NAMALWA (cell line): ENCODE measurements at places on chromosomes 6 and 20.
A peak's percentile ranks its signal among the peaks of the same experiment; 100 is the strongest.

DNA sequence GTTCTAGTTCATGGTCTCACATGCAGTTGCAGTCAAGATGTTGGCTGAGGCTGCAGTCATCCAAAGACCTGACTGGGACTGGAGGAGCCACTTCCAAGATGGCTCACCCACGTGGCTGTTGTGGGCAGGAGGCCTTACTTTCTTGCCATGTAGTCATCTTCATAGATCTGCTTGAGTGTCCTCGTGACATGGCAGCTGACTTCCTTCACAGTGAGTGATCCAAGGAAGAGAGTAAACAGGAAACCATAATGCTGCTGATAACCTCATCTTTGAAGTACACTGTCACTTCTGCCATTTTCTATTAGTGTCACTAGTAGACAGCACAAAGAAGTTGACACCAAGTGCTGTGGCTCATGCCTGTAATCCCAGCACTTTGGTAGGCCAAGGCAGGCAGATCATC lies 40.1 kb upstream of the AKIRIN2 start:
- peak; percentile 72 for DNase-seq

- DNase-seq = no peak
These were observed 167.3 kb downstream of the MYLK4 start for GRCh38 chr6:2583459-2583858.

DNA sequence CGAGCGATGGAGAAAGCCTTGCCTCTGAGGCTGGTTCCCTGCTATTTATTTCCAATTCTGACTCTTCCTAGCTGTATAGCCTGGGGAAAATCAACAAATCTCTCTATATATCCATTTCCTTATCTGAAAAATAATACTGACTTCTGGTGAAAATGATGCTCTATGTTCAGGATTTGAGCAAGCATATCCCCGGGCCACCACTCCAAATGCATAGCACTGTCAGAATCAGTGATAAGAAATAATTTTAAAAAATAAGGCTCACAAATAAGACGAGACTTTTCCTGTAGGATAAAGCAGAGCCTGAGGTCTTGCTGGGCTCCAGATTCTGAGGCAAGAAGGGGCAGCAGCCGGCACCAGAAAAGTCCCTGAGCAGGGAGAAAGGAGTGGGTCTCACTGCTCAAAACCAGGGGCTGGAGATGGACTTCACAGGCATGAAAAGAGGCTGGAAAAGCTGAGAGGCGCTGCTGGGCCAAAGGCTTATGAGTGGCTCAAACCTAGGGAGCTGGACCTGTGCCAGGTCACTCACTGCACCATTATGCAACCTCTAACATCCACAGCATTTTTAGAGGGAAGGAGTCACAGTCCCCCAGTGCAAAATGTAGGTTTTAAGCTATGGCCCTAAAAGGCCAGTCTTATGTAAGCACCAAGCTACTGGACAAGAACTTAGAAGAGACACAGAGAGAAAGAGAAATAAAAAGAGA lies 48.1 kb upstream of the SLC17A4 start:
- DNase-seq = no peak

DNA sequence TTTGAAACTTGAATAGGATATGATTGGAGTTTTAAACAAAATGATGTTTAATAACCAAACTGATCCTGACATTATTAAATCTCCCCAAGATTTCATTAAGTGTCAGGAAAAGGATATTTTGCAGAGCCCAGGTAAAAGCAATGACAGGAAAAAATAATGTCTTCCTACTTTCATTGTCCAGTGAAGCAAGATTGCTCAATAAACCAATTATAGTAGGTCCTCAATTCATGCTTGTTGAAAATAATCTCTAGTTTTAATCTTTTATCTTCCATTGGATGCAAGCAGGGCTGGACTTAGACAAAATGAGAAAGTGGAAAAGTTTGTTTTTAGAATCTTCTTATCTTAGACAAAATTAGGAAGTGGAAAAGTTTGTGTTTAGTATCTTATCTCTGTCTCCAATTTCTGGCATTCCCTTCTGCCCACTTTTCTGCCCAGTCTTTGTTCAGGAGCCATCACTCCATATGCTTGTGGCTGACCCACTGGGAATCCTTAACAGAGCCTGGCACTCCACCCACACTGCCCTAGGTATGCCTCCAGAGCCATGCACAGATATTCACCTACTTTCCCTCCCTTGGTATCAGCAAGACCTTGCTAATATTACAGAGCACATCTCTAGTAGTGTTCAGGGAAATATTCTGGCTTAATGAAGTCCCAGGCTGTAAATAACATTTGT lies 57.0 kb upstream of the CARMIL1 start:
- DNase-seq = no peak

DNA sequence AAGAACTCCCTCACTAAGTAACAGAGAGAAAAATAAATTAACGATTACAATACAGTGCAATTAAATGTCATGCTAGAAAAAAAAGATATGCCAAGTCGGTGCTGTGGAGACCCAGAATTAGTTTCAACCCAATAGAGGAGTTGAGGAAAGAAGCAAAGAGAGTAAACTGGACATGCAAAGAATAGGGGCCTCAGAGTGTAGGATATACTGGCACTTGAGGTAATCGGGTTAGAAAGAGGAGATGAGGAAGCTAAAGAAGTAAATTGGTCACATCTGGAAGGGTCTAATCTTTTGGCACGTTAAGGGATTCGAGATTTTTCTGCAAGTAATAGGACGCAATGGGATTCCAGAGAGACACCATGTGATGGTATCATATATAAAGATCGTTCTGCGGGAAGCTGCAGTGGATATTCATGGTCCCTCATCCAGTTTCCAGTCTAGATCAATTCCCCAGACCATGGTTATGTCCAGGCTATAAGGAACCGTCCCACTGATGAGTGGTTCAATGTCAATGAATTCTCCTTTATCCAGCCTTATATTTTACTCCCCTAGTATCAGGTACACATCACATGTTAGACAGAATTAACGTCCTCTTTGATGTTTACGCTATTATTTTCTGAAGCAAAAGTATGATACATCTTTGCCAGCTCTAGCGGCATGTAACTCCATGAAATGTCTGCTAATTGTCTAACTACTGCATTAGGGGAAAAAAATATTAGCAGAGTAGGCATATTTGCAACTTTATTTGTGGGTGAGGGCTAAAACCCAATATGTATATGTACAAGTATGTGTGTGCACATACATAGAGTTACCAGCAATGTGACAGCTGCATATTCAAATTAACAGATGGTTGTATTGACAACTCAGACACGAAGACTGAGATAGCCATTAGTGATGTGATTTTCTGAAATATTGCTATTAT lies 1.1 kb upstream of the TBC1D32 start:
- peak; percentile 8 for DNase-seq

- DNase-seq = no peak
These were observed 20.2 kb downstream of the FBXL4 start for GRCh38 chr6:98927534-98927933.

GRCh38 chr6:30007132-30007764 lies 53.8 kb upstream of the POLR1H start:
- DNase-seq = no peak

DNA sequence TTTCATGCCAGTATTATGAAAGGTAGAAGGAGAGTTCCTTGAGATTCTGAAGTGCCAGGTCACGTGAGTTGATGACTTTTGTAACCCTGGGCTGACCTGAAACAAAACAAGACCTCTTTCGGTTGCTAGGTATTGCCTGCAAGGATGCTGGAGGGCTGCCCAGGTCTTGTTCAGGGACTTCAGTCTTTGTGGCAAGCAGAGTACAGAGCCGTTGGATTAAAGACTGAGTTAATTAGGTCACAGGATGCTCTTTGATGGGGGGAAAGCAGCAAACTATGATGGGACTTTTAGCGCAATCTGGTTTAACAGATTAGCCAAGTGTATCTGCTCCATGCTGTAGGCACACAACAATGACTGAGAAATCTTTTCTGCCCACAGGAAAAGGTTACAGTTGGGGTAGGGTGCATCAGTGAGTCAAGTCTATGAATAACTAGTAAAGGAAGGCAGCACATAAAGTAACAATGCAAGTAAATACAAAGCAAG lies 12.8 kb upstream of the ELOVL5 start:
- DNase-seq = no peak
